H1 (cell line): ENCODE measurements at places on chromosomes 12 and 14. TPM values are rescaled to one million over a fixed set of nuclear protein-coding genes. Genes with fewer than 3 reads are reported as not detected.

DNA sequence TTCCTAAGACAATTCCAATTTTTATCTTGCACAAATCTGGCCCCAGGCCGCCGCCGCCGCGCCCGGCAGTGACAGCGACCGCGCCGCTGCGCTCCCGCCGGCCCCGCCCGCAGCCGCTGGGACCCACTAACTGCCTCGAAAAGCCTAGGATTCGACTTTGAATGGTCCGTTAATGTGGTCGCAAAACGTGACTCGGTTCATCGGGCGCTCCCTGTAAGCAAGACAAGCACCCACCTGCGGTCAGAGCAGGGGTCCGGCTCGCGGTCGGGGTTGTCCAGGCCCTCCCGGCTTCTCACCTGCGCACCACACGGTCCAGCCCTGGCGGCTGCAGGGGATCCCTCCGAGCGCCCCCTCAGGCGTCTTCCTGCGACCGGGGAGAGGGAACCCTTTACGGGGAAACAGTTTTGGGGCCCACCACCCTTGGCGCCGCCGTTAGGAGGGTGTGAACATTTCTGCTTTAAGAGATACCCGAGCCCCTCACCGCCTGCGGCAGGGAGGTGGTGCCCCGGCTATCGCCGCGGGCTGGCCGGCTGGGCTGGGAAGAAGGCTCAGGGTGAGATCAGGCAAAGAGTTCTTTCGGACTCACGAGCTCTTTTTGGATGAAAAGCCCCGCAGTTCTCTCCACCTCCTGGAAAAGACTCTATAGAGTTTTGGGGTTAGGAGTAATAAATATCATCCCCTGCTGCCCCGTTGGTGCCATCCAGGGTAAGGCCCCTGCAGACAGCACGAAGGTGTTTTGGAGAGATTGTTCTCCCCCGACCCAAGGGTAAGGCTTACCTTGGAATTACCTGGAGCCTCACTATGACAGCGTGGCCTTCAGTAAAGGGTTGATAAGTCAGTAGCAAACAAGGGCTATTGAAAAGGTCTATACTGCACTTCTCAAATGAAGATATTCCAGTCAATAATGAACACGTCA lies 13.6 kb upstream of the FOXJ2 start:
- H3K36me3 ChIP-seq, result no peaks in the 10 kb centered on the region
- no peaks in the 10 kb centered on the region for H3K27me3 ChIP-seq
- H3K4me1 ChIP-seq, result no peaks in the 10 kb centered on the region
- H3K27ac ChIP-seq, result no peak overlapping the region
- peak overlapping the region; percentile 46 for H3K4me3 ChIP-seq

DNA sequence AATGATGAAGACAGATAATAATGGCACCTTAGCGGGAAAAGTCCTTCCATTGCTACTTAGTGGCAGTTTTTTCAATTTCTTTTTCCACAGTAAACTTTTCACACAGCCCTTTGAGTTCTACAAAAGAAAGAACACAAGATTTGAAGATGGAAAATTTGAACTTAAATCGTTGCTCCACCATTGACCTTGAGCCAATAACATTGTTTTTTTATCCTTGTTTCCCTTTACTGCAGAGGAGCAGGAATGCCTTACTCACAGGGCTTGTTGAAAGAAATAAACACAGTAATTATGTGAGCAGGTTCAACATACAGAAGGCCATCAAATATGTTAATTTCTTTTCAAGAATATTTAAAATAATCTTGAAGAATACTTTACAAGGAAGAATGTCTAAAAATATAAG lies 181.5 kb upstream of the KRR1 start:
- no peaks in the 10 kb centered on the region for H3K36me3 ChIP-seq
- H3K4me3 ChIP-seq, result no peak overlapping the region
- H3K27ac ChIP-seq, result no peak overlapping the region
- H3K4me1 ChIP-seq, result no peaks in the 10 kb centered on the region

DNA sequence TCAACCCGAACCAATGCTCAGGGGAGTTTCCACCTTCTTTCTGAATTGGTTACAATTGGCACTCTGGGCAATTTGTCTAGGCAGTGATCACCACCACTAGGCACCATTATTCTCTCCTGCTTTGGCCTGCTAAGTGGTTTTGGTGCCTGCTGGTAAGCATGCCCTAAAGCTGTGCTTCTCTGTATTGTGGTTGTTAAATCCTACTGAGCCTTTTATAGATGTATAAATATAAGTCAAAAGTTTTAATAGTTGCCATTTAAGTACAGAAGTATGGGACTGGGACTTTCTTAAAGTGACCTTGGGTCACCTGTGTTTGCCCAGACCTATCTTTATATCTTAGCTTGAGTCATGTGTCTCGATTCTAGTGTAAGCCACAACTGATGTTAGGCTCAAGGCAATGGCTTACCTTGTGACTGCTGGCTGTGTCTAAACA lies 475.9 kb downstream of the SLC16A7 start:
- no peak overlapping the region for H3K27ac ChIP-seq
- H3K27me3 ChIP-seq, result no peaks in the 10 kb centered on the region
- no peaks in the 10 kb centered on the region for H3K36me3 ChIP-seq
- no peak overlapping the region for H3K4me3 ChIP-seq
- DNase-seq, result no peak

GRCh38 chr12:90244232-90244631 lies 535.6 kb upstream of the ATP2B1 start:
- H3K27ac ChIP-seq, result no peak overlapping the region
- DNase-seq, result no peak
- H3K27me3 ChIP-seq, result no peaks in the 10 kb centered on the region
- H3K4me1 ChIP-seq, result no peaks in the 10 kb centered on the region
- no peak overlapping the region for H3K4me3 ChIP-seq
- H3K36me3 ChIP-seq, result no peaks in the 10 kb centered on the region

The ALDH2 gene
- total RNA-seq, result 40.4 and 43.8 TPM in 2 replicates

DNA sequence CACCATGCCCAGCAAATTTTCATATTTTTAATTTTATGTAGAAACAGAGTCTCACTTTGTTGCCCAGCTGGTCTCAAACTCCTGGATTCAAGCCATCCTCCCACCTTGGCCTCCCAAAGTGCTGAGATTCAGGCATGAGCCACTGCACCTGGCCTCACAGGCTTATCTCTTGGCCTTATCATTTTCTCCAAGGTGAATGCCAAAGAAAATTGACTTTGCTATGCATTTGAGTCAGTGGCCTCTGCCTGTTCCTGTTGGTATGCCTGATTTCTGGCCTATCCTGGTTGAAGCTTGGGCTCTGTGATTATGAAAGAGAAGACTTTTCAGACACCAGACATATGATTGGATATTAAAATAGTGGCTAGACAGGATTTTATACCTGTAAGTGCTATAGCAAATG lies 34.2 kb downstream of the MANSC1 start:
- DNase-seq, result no peak
- H3K4me3 ChIP-seq, result no peak overlapping the region
- H3K36me3 ChIP-seq, result no peaks in the 10 kb centered on the region
- H3K4me1 ChIP-seq, result peaks cover 3% of the 10 kb centered on the region; the same call in 1 of the 2 replicates

GRCh38 chr14:55707365-55707804 lies 127.4 kb downstream of the KTN1 start:
- no peaks in the 10 kb centered on the region for H3K4me1 ChIP-seq
- H3K27ac ChIP-seq, result no peak overlapping the region
- no peak overlapping the region for H3K4me3 ChIP-seq
- no peaks in the 10 kb centered on the region; the same call in 1 of the 2 replicates for H3K36me3 ChIP-seq
- H3K27me3 ChIP-seq, result no peaks in the 10 kb centered on the region
- DNase-seq, result no peak

- H3K27ac ChIP-seq, result no peak overlapping the region
- no peaks in the 10 kb centered on the region for H3K36me3 ChIP-seq
- DNase-seq, result no peak
- no peak overlapping the region for H3K4me3 ChIP-seq
Observed at GRCh38 chr14:105150368-105151083, 18.1 kb downstream of the JAG2 start.

DNA sequence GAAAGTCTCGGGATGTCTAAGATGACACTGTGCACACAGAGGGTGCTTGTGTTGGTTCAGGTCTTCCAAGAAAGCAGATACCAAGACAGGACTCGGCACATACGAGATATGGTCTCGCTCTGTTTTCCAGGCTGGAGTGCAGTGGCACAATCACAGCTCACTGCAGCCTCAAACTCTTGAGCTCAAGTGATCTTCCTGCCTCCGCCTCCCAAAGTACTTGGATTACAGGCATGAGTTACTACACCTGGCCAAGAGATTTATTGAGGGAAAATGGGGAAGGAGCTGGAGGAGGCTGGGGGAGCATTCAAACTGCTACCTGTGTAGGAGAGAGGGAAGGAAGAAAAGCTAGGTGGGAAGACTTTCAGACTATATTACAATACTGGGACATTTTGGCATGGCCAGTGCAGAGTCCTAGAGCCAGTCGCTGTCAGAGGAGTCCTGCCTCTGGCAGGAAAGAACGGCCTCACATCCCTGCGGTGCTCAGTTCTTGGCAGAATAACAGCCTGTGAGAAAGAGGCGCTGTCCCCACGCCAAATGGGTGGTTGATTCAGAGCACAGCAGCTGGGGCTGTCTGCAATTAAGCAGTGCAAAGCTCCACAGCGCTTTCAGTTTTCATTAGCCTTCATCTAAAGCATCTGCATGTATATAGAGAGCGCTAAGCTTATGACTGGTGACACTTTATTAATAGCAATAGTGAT lies 18.3 kb downstream of the SLC17A8 start:
- no peaks in the 10 kb centered on the region for H3K27me3 ChIP-seq
- H3K36me3 ChIP-seq, result no peaks in the 10 kb centered on the region
- H3K4me3 ChIP-seq, result no peak overlapping the region
- peaks cover 3% of the 10 kb centered on the region; the same call in 1 of the 2 replicates for H3K4me1 ChIP-seq
- no peak overlapping the region for H3K27ac ChIP-seq
- no peak for DNase-seq

DNA sequence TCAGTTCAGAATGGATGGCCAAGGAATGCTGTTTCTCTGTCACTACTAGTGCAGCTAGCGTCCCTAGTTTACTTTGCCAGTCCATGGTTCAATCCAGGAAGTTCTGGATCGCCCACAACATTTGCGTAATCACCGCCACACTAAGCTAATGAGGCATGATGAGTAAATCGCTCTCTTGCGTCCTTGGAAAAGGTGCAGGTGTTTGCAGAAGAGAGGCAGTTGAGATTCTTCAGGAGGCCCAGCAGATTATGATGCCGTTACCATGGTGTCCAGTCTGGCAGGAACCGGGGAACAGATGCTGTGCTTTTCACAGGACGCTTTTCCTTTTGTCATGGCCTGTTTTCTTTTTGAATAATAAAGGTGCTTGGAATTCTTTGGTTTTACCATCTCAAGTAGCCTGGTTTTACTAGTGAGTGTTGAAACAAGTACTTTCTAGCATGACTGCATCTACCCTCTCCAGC lies 9.0 kb downstream of the TPH2 start:
- peaks cover 37% of the 10 kb centered on the region for H3K4me1 ChIP-seq
- no peaks in the 10 kb centered on the region for H3K36me3 ChIP-seq
- DNase-seq, result peak; percentile 77
- no peaks in the 10 kb centered on the region for H3K27me3 ChIP-seq

The OR10A7 gene
- total RNA-seq, result not detected in 2 replicates

The SERPINA3 gene
- not detected in 2 replicates for total RNA-seq

The TCP11L2 gene
- total RNA-seq, result 7.1 and 7.7 TPM in 2 replicates

The PRIMA1 gene
- 3.9 and 4.5 TPM in 2 replicates for total RNA-seq

- no peak for DNase-seq
- H3K27me3 ChIP-seq, result no peaks in the 10 kb centered on the region
- H3K4me3 ChIP-seq, result no peak overlapping the region
- H3K27ac ChIP-seq, result no peak overlapping the region
Observed at GRCh38 chr12:110585231-110585799, 2.2 kb upstream of the PPTC7 start.

The MYH6 gene
- not detected in 2 replicates for total RNA-seq

GRCh38 chr12:75602106-75602505 lies 90.7 kb upstream of the KRR1 start:
- no peaks in the 10 kb centered on the region for H3K36me3 ChIP-seq
- no peak overlapping the region for H3K27ac ChIP-seq
- H3K4me3 ChIP-seq, result no peak overlapping the region
- no peaks in the 10 kb centered on the region for H3K4me1 ChIP-seq

- no peak for DNase-seq
- H3K36me3 ChIP-seq, result peaks cover 44% of the 10 kb centered on the region
- no peaks in the 10 kb centered on the region for H3K4me1 ChIP-seq
- H3K27me3 ChIP-seq, result no peaks in the 10 kb centered on the region
- H3K27ac ChIP-seq, result no peak overlapping the region
Observed at GRCh38 chr12:48668996-48669395, 13.0 kb downstream of the KANSL2 start.

GRCh38 chr12:119592232-119592631 lies 1.3 kb upstream of the TMEM233 start:
- DNase-seq, result no peak
- peaks cover 5% of the 10 kb centered on the region; the same call in 1 of the 2 replicates for H3K4me1 ChIP-seq
- H3K27ac ChIP-seq, result no peak overlapping the region
- H3K4me3 ChIP-seq, result no peak overlapping the region
- H3K36me3 ChIP-seq, result no peaks in the 10 kb centered on the region

The KRT85 gene
- total RNA-seq, result not detected in 2 replicates

DNA sequence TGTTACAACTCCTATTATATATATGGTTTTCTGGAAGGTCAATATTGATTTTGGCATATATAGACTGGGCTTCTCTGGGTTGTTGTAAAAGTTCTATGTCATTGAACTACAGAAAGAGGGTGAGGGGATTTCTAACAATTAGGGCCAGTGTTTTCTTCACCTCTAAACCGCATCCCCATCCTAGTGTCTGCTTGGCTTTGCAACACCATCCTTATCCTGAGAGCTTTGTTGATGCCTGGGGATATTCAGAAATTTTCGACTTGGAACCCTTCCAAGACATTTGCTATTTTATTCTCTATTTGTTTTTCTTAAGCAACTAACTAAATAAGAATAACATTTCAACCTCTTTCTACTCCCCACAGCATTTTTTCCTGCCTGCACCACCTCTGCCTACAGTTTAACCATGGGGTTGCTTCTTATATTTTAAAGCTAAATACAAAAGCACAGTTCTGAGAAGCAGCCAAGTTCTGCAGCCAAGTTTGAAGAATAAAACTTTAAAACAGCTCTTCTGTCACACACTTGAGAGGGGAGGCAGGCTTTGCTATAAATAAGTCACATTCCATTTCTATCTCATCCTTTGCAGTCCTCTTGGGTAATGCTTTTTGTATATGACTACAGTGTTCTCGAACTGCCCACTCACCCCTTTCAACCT lies 53.4 kb downstream of the RGS6 start:
- no peak overlapping the region for H3K4me3 ChIP-seq
- H3K27ac ChIP-seq, result no peak overlapping the region
- H3K27me3 ChIP-seq, result no peaks in the 10 kb centered on the region
- H3K4me1 ChIP-seq, result no peaks in the 10 kb centered on the region
- no peak for DNase-seq

- H3K4me1 ChIP-seq, result no peaks in the 10 kb centered on the region
- H3K4me3 ChIP-seq, result no peak overlapping the region
- no peak overlapping the region for H3K27ac ChIP-seq
Observed at GRCh38 chr12:14910090-14910915, 24.6 kb upstream of the MGP start.

DNA sequence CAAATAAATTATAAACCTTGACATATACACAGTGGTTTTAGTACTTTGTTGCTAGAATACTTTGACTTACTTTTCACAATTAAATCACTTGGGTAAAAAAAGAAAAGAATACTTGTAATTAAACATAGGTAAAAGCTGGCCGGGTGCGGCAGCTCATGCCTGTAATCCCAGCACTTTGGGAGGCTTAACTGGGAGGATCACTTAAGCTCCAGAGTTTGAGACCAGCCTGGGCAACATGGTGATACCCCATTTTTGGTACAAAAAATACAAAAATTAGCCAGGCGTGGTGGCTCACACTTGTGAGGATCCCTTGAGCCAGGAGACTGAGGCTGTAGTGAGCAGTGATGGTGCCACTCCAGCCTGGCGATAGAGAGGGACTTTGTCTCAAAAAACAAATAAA lies 7.8 kb downstream of the STX2 start:
- H3K27me3 ChIP-seq, result no peaks in the 10 kb centered on the region
- no peak overlapping the region for H3K27ac ChIP-seq
- no peak overlapping the region for H3K4me3 ChIP-seq

The ABCD4 gene
- total RNA-seq, result 84.8 and 97.7 TPM in 2 replicates

GRCh38 chr14:96748362-96748761 lies 48.8 kb upstream of the VRK1 start:
- H3K27ac ChIP-seq, result no peak overlapping the region
- H3K27me3 ChIP-seq, result no peaks in the 10 kb centered on the region
- H3K36me3 ChIP-seq, result no peaks in the 10 kb centered on the region
- DNase-seq, result no peak
- no peak overlapping the region for H3K4me3 ChIP-seq

The LRP1-AS gene
- not detected in 2 replicates for total RNA-seq
